ENCODE measurements at places on chromosomes 16 and 17.
A peak's percentile ranks its signal among the peaks of the same experiment; 100 is the strongest.

GRCh38 chr17:50540560-50541401 lies 6.2 kb upstream of the SPATA20 start:
- DNase-seq, result no peak

- no peak for DNase-seq
Observed at GRCh38 chr16:15857724-15858560, 1.1 kb upstream of the MYH11 start.

GRCh38 chr17:28810437-28810836 lies 32.2 kb downstream of the FAM222B start:
- DNase-seq, result no peak

- DNase-seq, result no peak
Observed at GRCh38 chr17:28485049-28485448, 11.6 kb downstream of the SLC13A2 start.

GRCh38 chr17:51085150-51085805 lies 35.4 kb downstream of the SPAG9 start:
- DNase-seq, result no peak

DNA sequence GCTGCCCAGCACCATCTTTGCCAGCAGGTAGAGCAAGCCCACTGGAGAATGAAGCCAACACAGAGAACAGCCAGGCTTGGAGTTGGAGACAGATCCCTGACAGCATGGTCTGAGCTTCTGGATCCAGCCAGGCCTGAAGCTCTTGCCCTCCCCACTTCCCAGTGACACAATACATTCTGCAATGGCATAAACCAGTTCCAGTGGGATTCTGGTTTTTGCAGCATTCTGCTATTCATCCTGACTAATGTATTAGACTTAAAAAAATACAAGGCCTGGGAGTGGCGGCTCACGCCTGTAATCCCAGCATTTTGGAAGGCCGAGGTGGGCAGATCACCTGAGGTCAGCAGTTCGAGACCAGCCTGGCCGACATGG lies 40.6 kb upstream of the LITAF start:
- no peak for DNase-seq

GRCh38 chr16:66614161-66614802 lies 9.8 kb downstream of the CMTM3 start:
- DNase-seq, result no peak

- no peak for DNase-seq
Observed at GRCh38 chr17:20010936-20011335, 1.8 kb downstream of the SPECC1 start.

GRCh38 chr17:51888816-51889215 lies 269.7 kb downstream of the CA10 start:
- no peak for DNase-seq

GRCh38 chr17:76254275-76254674 lies 10.9 kb upstream of the UBALD2 start:
- DNase-seq, result no peak

GRCh38 chr16:89337965-89338364 lies 120.5 kb downstream of the ZNF778 start:
- DNase-seq, result no peak

GRCh38 chr17:32277284-32277683 lies 11.7 kb downstream of the RHBDL3 start:
- DNase-seq, result no peak

GRCh38 chr17:82237083-82237745 lies 8.4 kb downstream of the SLC16A3 start:
- no peak for DNase-seq

- DNase-seq, result no peak
Observed at GRCh38 chr17:57940231-57940630, 15.0 kb downstream of the CUEDC1 start.

DNA sequence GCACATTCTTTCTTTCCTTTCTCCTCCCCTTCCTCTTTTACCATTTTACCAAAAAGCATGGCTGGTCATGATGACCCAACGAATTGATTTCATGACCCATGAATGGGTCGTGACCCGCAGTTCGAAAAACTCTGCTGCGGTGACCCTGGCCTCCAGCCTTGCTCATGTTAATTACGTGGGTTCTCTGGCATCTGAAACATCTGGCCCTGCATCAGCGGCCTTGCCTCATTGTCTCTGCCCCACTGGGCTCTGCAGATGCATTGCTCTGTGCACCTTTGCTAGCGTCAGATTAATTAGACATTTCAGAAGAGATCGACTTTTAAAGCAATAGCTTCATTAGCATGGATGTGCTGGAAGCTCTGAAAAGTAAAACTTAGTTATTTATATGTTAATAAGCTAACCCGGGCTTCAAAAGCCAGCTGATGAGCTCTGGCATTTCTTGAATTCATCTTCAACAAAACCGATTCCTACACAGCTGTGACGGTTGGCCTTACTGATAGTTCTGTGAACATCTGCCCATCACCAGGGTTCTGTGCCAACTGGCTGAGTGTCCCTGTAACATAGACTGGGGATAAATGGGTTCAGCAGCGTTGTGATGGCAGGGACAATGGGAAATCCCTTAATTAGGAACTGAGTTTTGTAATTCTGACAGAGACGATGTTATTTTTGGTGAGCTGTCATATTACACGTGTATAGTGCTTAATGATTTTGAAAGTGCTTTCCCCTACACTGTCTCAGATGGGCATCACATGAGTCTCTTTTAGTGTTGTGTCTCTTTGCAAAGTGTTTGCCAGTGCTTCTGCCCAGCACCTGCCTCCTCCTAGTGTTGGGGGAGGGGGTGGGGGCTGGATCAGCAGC lies 225.9 kb upstream of the EEF2KMT start:
- no peak for DNase-seq

DNA sequence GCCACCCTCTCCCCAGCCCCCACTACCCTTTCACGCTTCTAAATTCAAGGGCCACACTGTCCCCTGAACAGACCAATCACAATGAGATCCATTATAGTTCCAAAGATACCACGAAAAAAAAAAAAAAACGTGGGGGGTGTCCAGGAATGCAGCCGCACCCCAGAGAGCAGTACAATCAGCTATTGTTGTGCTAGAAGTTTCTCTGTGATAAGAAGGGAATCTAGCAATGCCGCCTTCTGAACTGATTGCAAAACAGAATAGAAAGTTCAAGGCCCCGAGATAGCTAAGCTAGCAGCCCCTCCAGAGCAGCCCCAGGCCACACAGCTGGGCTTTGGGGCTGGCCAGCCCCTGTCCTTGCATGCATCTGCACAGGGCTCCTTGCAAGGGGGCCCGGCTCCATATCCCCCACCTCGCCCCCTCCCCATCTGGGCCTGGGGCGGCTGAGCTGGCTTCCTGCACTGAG lies 86.9 kb upstream of the CBX4 start:
- no peak for DNase-seq

GRCh38 chr17:74404789-74405188 lies 27.1 kb upstream of the GPRC5C start:
- no peak for DNase-seq

GRCh38 chr17:14826358-14826757 lies 438.8 kb downstream of the PMP22 start:
- no peak for DNase-seq

DNA sequence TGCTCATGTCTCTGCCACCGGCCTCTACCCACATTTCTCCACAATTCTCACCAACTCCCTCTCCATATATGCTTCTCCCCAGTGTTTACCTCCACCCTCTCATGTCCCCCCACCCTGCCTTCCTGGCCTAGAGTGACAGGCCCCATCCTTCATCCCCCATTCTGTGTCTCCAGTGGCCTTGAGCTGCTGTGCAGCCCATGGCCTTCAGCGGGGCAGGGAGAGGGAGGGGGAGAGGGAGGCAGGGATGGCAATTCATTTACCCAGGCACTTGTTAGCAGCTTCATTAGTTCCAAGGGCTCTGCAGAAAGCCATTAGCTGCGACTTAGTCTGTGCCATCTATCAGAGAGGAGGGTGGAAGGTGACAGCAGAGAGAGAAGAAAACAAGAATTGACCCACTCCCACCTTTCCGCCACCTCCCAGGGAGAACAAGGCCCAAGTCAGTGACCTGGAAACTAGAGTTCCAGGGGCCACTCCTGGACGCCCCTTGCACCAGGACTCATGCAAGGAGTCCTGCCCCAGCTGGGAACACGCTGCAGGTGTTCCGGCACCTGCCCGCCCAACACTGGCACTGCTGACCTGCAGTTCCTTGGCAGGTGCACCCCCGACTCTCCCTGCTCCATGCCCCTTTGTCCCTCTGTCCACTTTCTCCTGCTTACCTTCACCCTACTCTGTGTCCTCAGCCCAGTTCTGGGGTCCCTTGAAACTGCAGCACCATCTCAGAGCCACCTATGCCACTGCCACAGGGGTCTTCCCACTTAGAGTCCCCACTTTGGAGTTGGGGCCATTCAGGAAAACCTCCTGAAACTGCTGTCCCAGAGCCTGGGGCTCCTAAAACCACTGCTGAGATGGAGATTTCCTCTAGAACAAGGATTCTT lies 23.5 kb upstream of the PYY start:
- DNase-seq, result no peak

DNA sequence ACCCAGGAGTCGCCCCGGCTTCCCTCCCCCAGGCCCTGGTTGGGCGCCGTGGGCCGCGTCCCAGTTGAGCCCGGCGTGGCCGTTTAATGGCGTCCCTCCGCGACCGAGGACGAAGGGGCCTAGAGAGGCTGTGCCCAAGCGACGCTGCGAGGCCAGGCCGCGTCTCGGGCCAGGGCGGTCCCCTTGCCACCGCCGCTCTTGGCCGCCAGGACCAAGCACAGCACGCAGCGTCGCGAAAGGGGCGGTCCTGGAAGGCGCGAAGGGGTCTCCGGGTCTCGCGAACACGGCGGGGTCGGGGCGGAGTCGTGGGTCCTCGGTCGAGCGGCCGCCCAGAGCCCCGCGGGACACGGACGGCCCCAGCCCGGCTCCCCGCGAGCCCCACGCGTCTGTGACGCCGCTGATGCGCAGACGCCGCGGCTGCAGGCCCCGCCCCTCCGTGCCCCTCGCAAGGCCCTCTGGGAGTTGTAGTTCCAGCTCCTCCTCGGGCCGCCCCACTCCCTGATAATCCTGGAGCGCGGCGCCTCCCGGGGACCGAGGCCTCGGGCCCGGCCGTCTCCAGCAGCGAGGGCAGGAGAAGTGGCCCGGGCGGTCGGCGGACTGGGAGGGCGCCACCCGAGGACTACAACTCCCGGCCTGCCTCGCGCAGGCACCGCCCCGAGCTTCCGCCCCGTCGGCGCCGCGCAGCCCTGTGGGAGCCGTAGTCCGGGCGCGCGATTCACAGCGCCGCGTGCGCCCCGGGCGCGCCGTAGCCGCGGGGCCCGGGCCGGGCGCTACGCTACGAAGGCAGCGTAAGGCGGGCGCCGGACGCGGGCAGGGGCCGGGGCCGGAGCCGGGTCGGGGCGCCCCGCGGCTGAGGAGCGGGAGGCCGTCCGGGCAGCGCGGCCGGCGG lies at the start of gene CAPN15:
Gene CAPN15, plus strand, starts transcription at position 698 of the 889 bp plus-strand sequence. CDS start 19,127 bp downstream, outside the sequence.
- peak; percentile 82 for DNase-seq

DNA sequence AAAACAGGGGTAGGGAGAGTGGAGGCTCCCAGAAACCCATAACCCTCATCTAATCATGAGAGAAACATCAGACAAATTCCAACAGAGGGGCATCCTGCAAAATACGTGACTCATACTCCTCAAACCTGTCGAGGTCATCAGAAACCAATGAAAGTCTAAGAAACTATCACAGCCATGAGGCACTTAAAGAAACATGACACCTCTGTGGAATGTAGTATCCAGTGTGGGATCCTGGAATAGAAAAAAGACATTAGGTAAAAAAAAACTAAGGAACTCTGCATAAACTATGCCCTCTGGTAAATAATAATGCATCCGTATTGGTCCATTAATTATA lies 16.4 kb downstream of the CDH5 start:
- DNase-seq, result no peak

GRCh38 chr16:22643886-22644285 lies 133.2 kb downstream of the NPIPB5 start:
- DNase-seq, result no peak

- DNase-seq, result no peak
Observed at GRCh38 chr17:14925498-14925897, 339.6 kb downstream of the PMP22 start.

GRCh38 chr16:69286941-69287713 lies 24.0 kb upstream of the VPS4A start:
- no peak for DNase-seq

DNA sequence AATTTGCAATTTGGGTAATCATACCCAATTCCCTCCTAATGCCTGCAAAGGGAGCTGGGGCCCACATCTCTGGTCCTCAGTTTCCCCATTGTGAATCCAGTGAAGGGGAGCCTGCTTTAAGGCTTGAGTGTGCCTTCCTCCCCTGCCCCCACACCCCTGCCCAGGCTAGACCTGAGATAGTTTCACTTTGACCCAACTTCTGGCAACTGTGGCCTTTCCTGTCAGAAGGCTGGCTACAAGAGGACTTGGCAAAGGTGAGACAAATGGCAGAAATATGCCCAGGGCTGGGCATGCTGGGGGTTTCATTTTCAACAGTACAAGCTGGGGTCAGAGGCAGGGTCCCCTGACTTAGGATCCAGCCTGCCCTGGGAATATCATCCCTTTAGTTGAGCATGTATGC lies 10.0 kb downstream of the SOCS1 start:
- DNase-seq, result no peak

DNA sequence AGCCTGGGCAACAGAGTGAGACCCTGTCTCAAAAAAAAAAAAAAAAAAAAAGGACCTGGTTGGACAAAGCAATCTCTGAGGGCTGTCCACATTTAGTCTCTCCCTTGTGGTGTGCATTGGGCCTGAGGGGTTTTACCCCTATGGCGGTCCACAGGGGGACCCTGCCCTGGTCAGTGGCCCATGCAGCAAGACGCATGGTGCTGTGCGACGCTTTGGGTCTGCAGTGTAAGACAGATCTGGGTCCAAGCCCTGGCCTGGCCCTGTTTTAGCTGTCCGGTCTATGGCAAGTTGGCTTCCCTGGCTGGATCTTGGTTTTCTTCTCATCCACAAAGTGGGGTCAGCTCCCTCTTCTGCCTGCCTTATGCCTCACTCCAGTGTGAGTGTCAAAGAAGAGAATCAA lies 123.2 kb upstream of the NLRP1 start:
- no peak for DNase-seq

- DNase-seq, result peak; percentile 48
Observed at GRCh38 chr17:14926526-14927122, 338.5 kb downstream of the PMP22 start.

GRCh38 chr16:27367461-27368357 lies 34.3 kb upstream of the IL21R start:
- peak; percentile 85 for DNase-seq

- no peak for DNase-seq
Observed at GRCh38 chr16:9469512-9469911, 378.1 kb downstream of the HAPSTR1 start.

GRCh38 chr16:89722392-89723278 lies 1.3 kb downstream of the ZNF276 start:
- DNase-seq, result no peak

GRCh38 chr17:48333034-48333530 lies 96.9 kb downstream of the SKAP1 start:
- no peak for DNase-seq

- DNase-seq, result no peak
Observed at GRCh38 chr16:49651996-49652395, 203.9 kb downstream of the ZNF423 start.

DNA sequence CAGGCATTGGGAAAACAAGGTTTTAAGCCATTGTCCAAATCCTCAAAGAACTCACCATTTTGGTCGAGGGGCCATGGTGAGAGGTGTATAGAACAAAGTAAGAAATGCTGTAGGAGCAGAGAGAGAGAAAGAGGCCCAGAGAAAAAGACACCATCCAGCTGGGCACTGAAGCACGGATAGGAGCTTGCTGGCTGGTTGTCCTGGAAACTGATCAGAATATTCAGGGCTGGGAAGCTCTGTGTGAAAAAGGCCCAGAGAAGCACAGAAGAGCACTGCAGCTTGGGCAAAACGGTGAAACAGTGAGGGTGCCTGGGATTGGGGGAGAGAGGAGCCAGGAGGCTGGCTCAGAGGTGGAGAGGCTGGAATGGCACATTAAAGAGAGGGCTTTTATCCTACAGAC lies 16.5 kb downstream of the HS3ST3B1 start:
- no peak for DNase-seq

- no peak for DNase-seq
Observed at GRCh38 chr17:72376526-72377345, 255.9 kb downstream of the SOX9 start.

Measured in stimulated activated CD4-positive, alpha-beta T cell treated with anti-CD3 and anti-CD28 coated beads, Interleukin-1b, Interleukin-23, amount 100 ng/mL, for 4 hours (primary cell).